ENCODE measurements at places on chromosomes 3 and 15.

- DNase-seq: no peak
These were observed 7.7 kb upstream of the OSBPL11 start for GRCh38 chr3:125602752-125603649.

DNA sequence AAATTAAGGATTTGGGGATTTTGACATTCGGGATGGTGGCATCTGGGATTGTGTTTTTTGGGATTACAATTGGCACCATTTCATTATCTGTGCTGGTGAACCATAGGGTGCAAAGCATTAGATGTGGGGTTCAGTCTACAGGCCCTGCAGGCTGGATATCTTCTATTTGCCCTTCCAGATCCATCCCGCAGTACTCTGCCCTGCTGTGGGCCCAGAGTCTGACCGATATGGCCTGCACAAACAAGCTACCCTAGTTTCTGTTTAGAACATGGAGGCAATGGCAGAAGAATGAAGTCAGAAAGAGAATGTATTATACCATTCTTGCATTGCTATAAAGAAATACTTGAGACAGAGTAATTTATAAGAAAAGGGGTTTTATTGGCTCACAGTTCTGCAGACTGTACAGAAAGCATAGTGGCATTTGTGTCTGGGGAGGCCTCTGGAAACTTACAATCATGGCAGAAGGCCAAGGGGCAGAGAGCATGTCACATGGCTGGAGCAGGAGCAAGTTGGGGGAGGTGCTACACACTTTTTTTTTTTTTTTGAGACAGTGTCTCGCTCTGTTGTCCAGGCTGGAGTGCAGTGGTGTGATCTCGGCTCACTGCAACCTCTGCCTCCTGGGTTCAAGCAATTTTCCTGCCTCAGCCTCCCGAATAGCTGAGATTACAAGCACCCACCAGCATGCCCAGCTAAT, 93.7 kb downstream of the NCEH1 start:
- no peak for DNase-seq

DNA sequence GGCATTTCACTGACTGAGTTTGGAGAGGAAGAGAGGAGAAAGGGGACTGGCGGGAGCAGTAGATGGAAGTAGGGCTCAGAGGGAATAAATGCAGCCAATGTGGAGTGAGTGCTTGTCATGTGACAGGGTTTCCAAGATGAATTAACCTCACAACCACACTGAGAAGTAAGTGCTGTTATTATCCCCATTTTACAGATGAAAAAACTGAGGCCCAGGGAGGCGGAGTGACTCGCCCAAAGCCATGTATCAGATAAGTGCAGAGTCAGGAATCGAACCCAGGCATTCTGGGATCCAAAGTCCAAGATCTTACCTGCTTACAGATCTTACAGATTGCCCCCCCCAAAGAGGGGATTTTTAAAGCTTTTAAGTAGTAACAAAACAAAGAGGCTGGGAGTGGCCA, 207.2 kb downstream of the SHQ1 start:
- no peak for DNase-seq

- DNase-seq: no peak
These were observed 66.2 kb upstream of the UBE2E1 start for GRCh38 chr3:23739536-23739935.

GRCh38 chr15:84400017-84400740, 164.6 kb downstream of the GOLGA6L4 start:
- DNase-seq: no peak

GRCh38 chr3:128188326-128188725, 35.0 kb downstream of the EEFSEC start:
- no peak for DNase-seq

GRCh38 chr15:62835351-62835750, 207.2 kb upstream of the TPM1 start:
- no peak for DNase-seq

DNA sequence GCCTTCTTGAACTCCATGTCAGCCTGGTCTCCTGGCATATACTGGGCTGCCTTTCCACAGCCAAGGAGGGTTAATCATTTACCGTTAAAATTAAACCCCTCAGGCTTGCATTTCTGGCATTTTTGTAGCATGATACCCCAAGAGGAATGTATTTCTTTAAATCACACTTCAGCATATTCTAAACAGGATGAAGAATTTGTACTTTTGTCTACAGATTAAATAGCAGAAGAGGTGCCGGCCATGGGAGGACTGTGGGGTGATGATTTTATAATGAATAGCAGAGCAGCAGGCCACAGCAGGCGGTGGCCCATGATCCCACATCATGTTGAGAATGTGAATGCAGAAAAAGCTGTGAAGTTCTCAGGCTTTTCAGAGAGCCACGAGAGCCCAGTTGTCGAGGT, 90.2 kb downstream of the ARNT2 start:
- DNase-seq: no peak

DNA sequence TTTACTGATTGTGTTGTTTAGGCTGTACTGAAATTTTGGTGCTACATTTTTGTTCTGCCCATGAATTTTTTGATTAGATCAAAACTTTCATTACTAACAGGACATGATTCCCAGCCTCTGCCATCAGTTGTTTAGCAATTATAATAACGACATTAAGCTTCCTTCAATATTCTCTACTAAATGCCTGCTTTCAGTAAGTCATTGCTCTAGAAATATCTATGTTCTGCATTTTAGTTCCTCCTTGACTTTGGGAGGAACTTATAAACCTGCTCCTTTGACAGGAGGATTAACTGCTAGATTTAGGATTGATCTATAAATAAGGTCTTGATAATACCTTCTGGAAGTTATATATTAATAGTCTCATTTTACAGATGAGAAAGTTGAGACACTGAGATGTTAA, 269.1 kb downstream of the RAP2B start:
- no peak for DNase-seq

- DNase-seq: no peak
These were observed 4.7 kb upstream of the PAQR5 start for GRCh38 chr15:69293741-69294615.

DNA sequence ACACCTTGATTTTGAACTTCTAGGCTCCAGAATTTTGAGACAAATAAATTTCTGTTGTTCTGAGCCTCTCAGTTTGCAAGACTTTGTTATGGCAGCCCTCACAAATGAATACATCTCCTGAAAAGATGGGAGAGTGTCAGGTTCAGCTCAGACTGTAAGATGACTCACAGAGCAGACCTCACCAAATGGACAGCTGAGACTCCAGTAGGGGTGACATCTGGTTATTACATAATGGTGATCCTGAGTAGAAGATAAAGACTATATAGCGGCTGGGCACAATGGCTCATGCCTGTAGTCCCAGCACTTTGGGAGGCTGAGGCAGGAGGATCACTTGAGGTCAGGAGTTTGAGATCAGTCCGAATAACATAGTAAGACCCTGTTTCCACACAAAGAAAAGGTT, 26.2 kb upstream of the MTMR14 start:
- DNase-seq: no peak

GRCh38 chr3:143902210-143902609, 53.9 kb upstream of the SLC9A9 start:
- no peak for DNase-seq

DNA sequence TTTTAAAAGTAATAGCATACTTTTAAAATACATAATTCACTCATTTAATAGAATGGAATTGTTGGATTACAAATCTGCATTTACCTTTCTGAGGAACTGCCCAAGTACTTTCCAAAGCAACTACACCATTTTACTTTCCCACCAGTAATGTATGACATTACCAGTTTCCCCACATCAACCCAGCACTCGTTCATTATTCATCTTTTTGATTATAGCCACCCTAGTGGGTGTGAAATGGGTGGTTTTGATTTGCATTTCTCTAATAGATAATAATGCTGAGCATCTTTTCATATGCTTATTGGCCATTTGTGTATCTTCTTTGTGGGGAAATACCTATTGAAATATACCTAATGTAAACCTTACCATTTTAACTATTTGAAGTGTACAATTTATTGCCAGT, 18.0 kb upstream of the EBLN2 start:
- no peak for DNase-seq
